ENCODE measurements at places on chromosomes 6 and 20. TPM values are rescaled to one million over a fixed set of nuclear protein-coding genes. Genes with fewer than 3 reads are reported as not detected.

Gene ATP5F1E
- polyA plus RNA-seq: 87.4 TPM

Gene SMPDL3A
- 3.2 TPM for polyA plus RNA-seq

Gene KIF16B
- polyA plus RNA-seq: 2.5 TPM

Gene MCHR2
- polyA plus RNA-seq: 0.53 TPM

Gene PRICKLE4
- not detected for polyA plus RNA-seq

Gene KCNK15
- 0.12 TPM for polyA plus RNA-seq

Gene MYMX
- not detected for polyA plus RNA-seq

Gene CCM2L
- 6.7 TPM for polyA plus RNA-seq

Gene C6orf118
- polyA plus RNA-seq: not detected

Measured in brain (organoid and tissue), 16 donors.